CD4-positive, alpha-beta T cell (primary cell): ENCODE measurements at places on chromosomes 13 and 19.

GRCh38 chr13:75369981-75370380 lies 112.0 kb downstream of the TBC1D4 start:
- no peaks in the 10 kb centered on the region for H3K36me3 ChIP-seq
- no peak overlapping the region for H3K4me3 ChIP-seq
- no peak overlapping the region for H3K27ac ChIP-seq
- H3K4me1 ChIP-seq = no peaks in the 10 kb centered on the region

- no peak overlapping the region for H3K4me3 ChIP-seq
- no peaks in the 10 kb centered on the region for H3K27me3 ChIP-seq
- no peak overlapping the region for H3K27ac ChIP-seq
- no peaks in the 10 kb centered on the region for H3K4me1 ChIP-seq
- no peak for DNase-seq
- no peaks in the 10 kb centered on the region for H3K36me3 ChIP-seq
Measured at GRCh38 chr13:49652355-49653305, 24.3 kb downstream of the ARL11 start.

GRCh38 chr13:99033814-99034213 lies 56.0 kb upstream of the DOCK9 start:
- H3K27me3 ChIP-seq = no peaks in the 10 kb centered on the region
- DNase-seq = no peak
- H3K4me3 ChIP-seq = no peak overlapping the region
- peaks cover 6% of the 10 kb centered on the region for H3K36me3 ChIP-seq
- peaks cover 4% of the 10 kb centered on the region for H3K4me1 ChIP-seq

- H3K27ac ChIP-seq = no peak overlapping the region
- peaks cover 5% of the 10 kb centered on the region for H3K4me1 ChIP-seq
- no peak overlapping the region for H3K4me3 ChIP-seq
- H3K36me3 ChIP-seq = peaks cover 8% of the 10 kb centered on the region
- no peak for DNase-seq
Measured at GRCh38 chr19:33133438-33134031, 1.6 kb downstream of the WDR88 start.

- peak overlapping the region; percentile 72 for H3K4me3 ChIP-seq
- H3K36me3 ChIP-seq = peaks cover 38% of the 10 kb centered on the region
- no peaks in the 10 kb centered on the region for H3K27me3 ChIP-seq
- H3K27ac ChIP-seq = peak overlapping the region; percentile 62
- peak; percentile 95 for DNase-seq
Measured at GRCh38 chr19:38869836-38870607, 8.1 kb downstream of the RINL start.

GRCh38 chr13:29847501-29847983 lies 2.9 kb downstream of the UBL3 start:
- peak; percentile 1 for DNase-seq
- H3K4me3 ChIP-seq = peak overlapping the region; percentile 82
- H3K27ac ChIP-seq = no peak overlapping the region
- H3K36me3 ChIP-seq = no peaks in the 10 kb centered on the region
- peaks cover 4% of the 10 kb centered on the region for H3K4me1 ChIP-seq

- no peaks in the 10 kb centered on the region for H3K36me3 ChIP-seq
- no peaks in the 10 kb centered on the region for H3K4me1 ChIP-seq
- DNase-seq = no peak
- H3K27me3 ChIP-seq = no peaks in the 10 kb centered on the region
Measured at GRCh38 chr13:28991764-28992163, 171.6 kb downstream of the MTUS2 start.

DNA sequence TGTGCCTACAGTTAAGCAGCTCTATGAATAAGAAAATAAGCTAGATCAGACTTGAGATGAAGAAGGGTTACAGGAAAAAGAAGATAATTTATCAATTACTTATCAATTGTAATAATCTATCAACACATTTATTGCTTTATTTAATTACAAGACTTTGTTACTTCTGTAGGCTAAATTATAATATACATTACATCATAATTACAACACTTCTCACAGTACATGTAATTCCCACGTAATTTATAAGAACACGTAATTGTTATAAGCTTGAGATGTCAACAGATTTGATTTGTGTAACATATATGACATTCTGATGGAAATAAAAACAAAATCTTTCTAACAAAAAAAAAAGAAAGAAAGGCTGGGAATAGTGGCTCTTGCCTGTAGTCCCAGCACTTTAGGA lies 36.8 kb downstream of the NEK5 start:
- H3K36me3 ChIP-seq = no peaks in the 10 kb centered on the region
- H3K4me3 ChIP-seq = no peak overlapping the region
- no peaks in the 10 kb centered on the region for H3K4me1 ChIP-seq

DNA sequence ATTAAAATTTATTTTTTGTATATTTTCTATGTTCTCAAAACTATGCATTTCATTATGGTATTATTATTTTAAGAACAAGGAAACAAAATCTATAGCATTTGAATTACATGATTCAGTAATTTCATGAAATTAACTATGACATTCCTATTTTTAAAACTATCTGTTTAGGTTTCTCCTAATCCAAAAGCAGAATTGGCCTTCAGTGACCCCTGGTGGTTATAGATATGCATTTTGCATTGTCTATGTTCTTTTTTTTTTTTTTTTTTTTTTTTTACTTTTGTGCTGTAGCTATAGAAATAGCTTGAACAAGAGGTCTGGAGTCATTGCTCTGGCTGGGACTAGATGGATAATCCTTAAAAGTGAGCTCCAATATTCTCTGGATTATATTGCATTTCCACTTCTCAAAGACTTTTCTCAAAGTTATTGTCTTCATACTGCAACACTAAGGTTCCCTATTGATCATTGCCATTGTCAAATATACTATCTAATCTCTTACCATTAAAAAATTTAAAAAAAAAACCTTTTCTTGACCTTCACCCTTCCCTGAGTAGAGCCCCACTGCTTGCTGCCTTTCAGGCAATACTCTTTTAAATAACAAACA lies 15.9 kb upstream of the DNAJC3 start:
- H3K27me3 ChIP-seq = no peaks in the 10 kb centered on the region
- H3K4me3 ChIP-seq = no peak overlapping the region
- no peaks in the 10 kb centered on the region for H3K4me1 ChIP-seq
- DNase-seq = no peak
- no peak overlapping the region for H3K27ac ChIP-seq

GRCh38 chr19:19463348-19464117 lies 51.8 kb downstream of the TSSK6 start:
- peaks cover 52% of the 10 kb centered on the region for H3K36me3 ChIP-seq
- no peaks in the 10 kb centered on the region for H3K27me3 ChIP-seq
- H3K4me3 ChIP-seq = no peak overlapping the region
- H3K4me1 ChIP-seq = peaks cover 73% of the 10 kb centered on the region
- H3K27ac ChIP-seq = peak overlapping the region; percentile 91
- no peak for DNase-seq

GRCh38 chr13:62653371-62653770 lies 1237.7 kb upstream of the PCDH20 start:
- H3K27ac ChIP-seq = no peak overlapping the region
- DNase-seq = no peak
- no peak overlapping the region for H3K4me3 ChIP-seq
- H3K4me1 ChIP-seq = no peaks in the 10 kb centered on the region

- H3K27me3 ChIP-seq = no peaks in the 10 kb centered on the region
- no peak overlapping the region for H3K4me3 ChIP-seq
- H3K4me1 ChIP-seq = peaks cover 3% of the 10 kb centered on the region
- H3K36me3 ChIP-seq = no peaks in the 10 kb centered on the region
- H3K27ac ChIP-seq = no peak overlapping the region
- no peak for DNase-seq
Measured at GRCh38 chr19:9995084-9995483, 15.2 kb downstream of the COL5A3 start.

DNA sequence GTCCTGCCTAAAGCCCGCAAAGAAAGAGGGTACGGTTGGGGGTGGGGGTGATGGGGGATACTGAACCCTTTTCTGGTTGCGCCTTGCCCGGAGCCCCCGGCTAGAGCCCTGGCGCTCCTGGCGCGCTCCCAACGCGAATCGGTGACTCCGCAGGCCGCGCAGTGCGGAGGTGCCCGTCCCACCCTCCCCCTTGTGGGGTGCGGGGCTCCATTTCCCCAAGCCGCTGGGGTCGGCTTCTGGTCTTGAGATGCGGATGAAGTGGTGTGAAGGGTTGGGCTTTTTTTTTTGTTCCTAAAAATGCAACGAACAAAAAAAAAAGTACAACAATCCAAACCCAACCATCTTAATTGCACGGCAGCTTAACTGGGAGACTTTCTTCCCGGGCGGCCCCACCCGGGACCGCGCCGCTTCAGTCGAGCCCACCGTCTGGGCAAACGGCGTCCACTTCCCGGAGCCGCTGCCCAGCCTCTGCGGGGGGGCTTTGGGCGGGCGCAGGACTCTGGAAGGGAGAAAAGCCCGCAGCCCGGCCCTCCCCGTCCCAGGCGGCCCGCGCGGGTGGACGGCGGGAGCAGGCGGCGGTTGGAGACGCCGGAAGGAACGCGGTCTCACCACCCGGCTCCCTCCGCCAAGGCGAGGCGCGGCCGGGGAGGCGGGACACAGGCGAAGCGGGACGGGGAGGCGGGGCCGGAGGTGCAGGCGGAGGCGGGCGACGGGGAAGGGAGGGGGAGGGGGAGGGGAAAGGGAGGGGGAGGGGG lies 504 bp upstream of the TRIM13 start:
- H3K4me3 ChIP-seq = peak overlapping the region; percentile 96
- no peaks in the 10 kb centered on the region for H3K27me3 ChIP-seq
- peaks cover 31% of the 10 kb centered on the region for H3K36me3 ChIP-seq
- peak; percentile 88 for DNase-seq
- peaks cover 28% of the 10 kb centered on the region for H3K4me1 ChIP-seq

GRCh38 chr19:47096100-47096704 lies 17.4 kb downstream of the ZC3H4 start:
- H3K27me3 ChIP-seq = no peaks in the 10 kb centered on the region
- H3K27ac ChIP-seq = peak overlapping the region; percentile 8
- peaks cover 56% of the 10 kb centered on the region for H3K36me3 ChIP-seq
- DNase-seq = no peak
- peaks cover 53% of the 10 kb centered on the region for H3K4me1 ChIP-seq

DNA sequence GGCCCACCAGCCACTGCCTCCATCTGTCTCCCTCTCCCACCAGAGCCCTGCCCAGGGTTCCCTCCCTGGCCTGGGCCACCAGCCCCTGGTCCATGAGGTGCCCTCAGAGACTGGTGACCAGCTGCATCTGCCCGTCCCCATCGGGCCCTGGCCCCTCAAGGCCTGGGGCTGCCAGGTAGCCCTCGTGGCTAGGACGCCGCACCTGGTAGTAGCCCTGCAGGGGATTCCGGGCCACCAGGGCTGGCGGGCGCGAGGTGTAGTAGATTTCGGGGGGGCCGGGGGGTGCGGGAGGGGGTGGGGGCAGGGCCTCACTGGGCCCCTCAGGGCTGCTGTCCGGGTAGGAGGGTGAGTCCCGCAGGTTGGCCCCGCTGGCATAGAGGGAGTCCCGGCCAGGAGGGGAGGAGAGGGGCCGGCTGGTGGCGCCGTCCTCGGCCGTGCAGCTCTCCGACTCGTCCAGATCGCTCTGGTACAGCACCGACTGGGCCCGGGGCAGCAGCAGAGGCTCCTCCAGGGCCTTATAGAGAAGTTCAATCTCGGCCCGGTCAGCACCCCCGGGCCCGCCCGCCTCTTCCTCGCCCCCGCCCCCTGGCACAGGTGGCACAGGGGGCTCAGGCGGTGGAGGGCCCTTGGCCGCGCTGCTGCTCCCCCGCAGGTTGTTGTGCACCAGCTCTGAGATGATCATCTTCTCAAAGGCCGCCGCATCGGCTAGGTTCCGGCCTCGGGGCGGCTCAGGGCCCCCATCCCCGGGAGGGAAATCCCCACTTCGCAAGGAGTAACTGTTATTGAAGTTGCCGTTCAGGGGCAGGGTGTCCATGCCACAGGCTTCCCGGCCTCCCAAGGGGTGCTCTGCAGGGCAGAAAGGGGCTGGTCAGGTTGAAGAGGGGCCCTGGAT lies 14.6 kb upstream of the ASF1B start:
- H3K4me1 ChIP-seq = peaks cover 40% of the 10 kb centered on the region
- peaks cover 15% of the 10 kb centered on the region for H3K36me3 ChIP-seq
- no peak for DNase-seq

DNA sequence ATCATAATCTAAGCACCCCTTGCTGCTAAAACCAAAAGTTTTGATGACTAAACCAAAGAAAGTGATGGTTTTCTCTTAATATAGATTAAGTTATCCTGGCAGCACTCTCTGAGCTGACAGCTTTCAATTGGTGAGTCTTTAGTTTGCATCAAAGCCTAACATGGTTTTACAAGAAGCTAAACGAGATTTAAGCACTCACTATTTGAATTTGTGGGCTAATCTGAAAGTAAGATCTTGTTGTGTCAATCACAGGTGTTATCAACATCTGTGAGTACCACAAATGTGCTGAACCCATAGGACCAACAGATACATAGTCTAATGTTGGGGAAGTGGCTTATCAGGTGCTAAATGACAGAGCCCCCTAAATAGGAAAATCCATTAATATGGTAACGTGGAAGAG lies 223.9 kb downstream of the LHFPL6 start:
- H3K36me3 ChIP-seq = no peaks in the 10 kb centered on the region
- no peaks in the 10 kb centered on the region for H3K27me3 ChIP-seq
- H3K27ac ChIP-seq = no peak overlapping the region
- no peak for DNase-seq
- H3K4me1 ChIP-seq = no peaks in the 10 kb centered on the region

GRCh38 chr19:40831502-40832430 lies 18.5 kb downstream of the CYP2A6 start:
- peaks cover 15% of the 10 kb centered on the region for H3K4me1 ChIP-seq
- H3K27ac ChIP-seq = no peak overlapping the region
- no peak overlapping the region for H3K4me3 ChIP-seq
- no peak for DNase-seq

GRCh38 chr19:47274891-47275761 lies 441 bp downstream of the INAFM1 start:
- peaks cover 24% of the 10 kb centered on the region for H3K4me1 ChIP-seq
- peaks cover 17% of the 10 kb centered on the region for H3K36me3 ChIP-seq
- H3K27me3 ChIP-seq = no peaks in the 10 kb centered on the region
- H3K4me3 ChIP-seq = peak overlapping the region; percentile 25
- DNase-seq = no peak

DNA sequence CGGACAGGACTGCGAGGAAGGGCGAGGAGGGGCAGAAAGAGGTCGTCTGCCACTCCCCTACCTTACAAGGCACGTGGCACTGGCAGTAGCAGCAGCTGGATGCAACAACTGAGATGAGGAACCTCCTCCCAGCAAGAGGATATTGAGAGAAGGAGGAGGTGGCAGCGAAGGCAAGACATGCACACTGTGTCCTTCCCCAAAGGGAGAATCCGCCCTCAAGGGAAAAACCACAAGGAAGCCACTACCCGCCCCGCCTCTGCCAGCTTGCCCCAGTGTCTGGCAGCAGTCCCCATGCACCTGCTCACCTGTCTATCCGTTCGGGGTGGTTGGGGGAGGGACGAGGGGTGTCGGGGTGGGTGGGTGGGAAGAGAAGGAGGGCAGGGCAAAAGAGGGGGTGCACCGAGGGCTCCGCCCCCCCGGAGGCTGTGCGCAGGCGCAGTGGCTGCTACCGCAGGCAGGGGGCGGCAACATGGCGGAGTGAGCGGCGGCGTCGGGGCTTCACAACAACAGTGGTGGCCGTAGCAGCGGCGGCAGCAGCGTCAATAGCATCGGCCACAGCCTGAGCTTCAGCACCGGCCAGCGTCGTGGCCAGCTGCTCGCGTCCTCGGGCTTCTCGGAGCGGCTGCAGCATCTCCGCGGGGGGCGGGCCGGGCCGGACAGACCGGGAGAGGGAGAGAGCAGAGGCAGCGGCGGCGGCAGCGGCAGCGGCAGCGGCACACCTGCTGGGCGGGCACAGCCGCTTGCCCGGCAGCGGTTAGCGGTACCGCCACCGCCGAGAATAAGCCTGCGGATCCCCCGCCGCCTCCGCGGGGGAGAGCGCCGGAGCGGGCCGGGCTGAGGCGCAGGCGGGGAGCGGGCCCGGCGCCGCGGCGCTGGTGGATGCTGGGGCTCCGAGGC lies at the start of gene NBEA:
NBEA (plus strand) TSS at position 436 of the 897 bp plus-strand sequence. CDS start 551 bp downstream, outside the sequence.
- H3K27me3 ChIP-seq = peaks cover 28% of the 10 kb centered on the region
- no peak within 1 kb of the TSS for H3K27ac ChIP-seq
- DNase-seq = peak; percentile 78
- H3K4me3 ChIP-seq = peak within 1 kb of the TSS; percentile 54
